Activated CD8-positive, alpha-beta memory T cell treated with anti-CD3 and anti-CD28 coated beads for 48 hours (primary cell): ENCODE measurements at places on chromosomes 3 and 15.

- no peak for DNase-seq
These were observed 3.2 kb downstream of the EIF1B start for GRCh38 chr3:40312661-40313226.

DNA sequence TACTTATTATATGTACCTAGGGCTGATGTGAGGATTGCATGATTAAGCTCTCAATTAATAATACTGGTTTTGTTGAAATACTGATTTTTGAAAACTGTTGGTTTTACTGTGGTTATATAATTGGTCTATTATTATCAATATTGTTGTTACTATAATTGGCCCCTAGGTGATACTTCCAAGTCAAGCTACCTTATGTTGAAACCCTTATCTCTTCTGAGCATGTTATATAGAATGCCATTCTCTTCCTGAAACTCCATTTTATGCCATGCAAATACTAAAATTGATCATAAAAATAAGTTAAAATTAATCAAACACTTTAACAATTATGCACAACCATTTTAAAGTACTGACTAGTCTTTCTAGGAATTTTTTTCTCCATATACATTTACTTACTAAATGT, 46.1 kb downstream of the BBS4 start:
- no peak for DNase-seq

- DNase-seq, result no peak
These were observed 243.3 kb downstream of the FAM43A start for GRCh38 chr3:194928831-194929577.

DNA sequence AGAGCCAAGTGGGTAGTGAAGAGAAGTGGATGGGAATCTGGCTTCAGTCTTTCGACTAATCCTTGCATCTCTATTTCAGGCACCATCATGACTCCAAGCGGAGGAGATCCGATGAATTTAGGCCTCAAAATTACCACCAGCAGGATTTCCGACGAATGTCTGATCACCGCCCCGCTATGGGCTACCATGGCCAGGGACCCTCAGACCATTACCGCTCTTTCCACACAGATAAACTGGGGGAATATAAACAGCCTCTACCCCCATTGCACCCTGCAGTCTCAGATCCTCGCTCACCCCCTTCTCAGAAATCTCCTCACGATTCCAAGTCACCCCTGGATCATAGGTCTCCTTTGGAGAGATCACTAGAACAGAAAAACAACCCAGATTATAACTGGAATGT, 64.7 kb downstream of the RGMA start:
- no peak for DNase-seq

- no peak for DNase-seq
These were observed 171.9 kb downstream of the FAM43A start for GRCh38 chr3:194857469-194858113.

- no peak for DNase-seq
These were observed 171.5 kb upstream of the IL12A start for GRCh38 chr3:159817126-159817525.

GRCh38 chr3:9780458-9780812, 10.7 kb upstream of the CAMK1 start:
- DNase-seq, result no peak

DNA sequence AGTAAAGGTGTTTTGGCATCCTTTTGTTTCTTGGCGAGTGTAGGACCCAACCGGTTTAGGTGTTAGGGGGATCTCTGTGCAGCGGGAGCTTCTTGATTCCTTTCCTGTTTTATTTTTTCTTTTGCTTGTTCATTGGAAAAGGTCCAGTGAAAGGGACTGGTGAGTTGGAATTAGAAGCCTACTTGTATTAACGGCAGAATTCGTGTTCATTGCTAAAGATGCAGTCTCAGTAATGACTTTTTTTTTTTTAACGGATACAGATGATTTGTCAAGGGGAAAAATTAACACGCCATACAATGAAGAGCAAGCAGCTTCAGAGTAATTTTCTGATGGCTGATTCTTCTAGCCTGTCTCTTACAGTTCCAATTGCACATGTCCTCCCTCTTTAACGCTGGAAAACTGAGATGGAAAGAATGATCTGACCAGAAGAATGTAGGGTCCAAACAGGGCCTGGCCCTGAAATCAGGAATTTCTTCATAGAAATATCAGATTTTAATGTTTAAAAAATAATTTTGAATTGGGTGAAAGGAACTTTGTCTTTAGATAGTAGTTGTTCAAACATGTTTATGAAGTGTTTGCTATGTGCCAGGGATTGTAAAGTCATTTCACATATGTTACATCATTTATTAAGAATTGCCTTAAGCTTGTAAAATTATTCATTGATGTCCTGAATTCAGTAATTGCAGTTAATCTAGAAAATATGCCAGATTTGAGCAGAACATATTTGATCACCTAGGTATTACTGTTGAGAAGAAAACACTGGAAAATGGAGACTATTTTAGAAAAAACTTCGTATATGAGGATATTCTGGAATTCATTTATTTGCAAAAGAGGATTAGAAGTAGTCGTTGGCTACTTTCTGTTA, 1.4 kb downstream of the MAPK6 start:
- DNase-seq, result no peak

DNA sequence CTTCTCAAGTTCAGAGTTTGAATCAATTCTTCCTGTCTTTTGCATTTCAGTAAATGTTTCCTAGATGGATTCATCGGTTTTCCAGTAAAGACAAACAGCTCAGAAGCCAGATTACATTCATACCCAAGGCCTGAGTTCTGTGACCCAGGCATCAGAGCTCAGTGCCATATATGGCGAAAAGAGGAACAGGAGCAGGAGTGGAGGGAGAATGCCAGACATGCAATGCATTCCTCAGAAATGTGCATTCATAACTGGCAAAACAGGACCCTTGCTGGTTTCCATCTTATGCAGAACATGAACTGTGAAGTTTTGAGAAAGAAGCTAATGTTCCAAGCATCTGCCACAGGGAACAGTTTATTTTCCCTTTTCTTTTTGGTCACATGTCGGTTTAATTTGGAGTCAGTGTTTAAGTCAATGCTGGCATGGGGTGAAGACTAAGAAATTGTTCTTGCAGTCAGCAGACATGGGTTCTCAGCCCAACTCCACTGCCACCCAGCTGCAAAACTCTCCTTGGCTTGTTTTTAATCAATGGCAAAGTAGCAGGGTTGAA, 116.5 kb downstream of the LPP start:
- no peak for DNase-seq

DNA sequence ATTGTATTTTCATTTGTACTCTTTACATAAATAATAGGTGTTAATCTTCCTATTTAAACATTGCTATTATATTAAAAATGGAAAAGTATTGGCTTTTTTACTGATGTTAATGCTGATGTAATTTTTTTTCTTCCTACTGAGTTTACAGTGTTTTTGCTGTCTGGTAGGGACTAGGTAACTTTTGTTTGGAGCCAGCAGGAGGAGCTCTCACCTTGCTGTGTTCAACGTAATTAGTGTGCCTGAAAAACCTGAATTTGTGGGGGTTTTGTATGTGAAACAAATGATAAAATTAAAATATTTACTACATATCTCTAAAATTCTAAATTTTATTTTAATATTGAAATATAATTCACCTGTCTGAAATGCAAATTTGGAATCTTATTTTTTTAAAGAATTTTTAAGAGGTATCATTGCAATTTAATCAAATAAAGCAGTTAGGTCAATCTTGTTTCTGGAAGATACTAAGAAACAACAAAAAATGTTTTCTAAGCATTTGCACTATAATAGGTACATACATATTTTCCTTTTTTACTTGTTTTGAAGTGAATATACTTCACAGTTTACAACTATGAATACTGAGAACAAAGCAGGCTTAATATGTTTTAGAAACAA, 48.8 kb downstream of the EPHA6 start:
- DNase-seq, result no peak

- DNase-seq, result peak; percentile 9
These were observed 1.3 kb downstream of the SMC4 start for GRCh38 chr3:160400702-160401150.

GRCh38 chr3:60759439-60759838, 491.8 kb downstream of the FHIT start:
- no peak for DNase-seq

DNA sequence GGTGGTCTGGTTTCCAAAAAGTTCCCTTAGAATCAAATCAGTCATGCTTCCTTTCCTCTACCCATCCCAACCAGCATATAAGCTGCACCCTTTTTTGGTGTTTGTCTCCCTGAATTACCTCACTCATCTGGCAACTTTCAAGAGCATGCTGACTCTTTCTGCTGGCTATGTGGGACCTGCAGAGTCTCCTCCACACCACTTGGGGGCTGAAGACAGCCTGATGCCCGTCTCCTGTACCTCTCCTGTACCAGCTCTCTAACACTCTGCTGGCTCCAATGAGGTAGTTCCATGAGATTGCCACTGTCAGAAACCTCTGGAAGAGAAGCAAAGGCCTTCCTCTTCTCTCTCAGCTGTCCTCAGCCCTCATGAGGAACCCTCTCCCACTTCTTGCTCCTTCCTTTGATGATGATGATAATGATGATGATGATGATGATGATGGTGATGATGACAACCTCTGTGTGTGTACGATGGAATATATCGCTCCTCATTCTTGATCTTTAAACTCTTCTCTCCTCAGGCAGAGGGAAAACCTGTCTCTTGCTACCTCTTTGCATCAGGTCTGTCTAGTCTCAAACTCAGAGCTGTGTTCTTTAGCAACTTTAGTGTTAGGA, 257.5 kb downstream of the ZNF621 start:
- DNase-seq, result no peak

DNA sequence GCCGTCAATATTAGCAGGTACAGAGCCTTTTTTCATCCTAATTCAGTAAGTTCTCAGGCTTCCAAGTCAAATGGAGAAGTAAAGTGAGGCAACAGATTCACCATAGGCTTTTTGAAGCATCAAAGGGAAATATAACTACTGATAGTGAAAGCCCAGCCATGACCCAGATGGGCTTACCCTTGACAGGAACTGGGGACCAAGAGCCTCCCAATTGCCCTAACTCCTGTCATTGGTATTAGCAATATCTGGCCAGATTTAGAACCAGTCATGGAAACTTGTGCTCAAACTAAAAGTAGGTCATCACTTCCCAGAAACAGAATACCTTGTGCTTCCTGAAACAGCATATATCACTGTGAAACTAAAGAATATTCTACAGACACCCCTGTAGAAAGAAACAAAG, 33.0 kb downstream of the NME9 start:
- DNase-seq, result no peak

DNA sequence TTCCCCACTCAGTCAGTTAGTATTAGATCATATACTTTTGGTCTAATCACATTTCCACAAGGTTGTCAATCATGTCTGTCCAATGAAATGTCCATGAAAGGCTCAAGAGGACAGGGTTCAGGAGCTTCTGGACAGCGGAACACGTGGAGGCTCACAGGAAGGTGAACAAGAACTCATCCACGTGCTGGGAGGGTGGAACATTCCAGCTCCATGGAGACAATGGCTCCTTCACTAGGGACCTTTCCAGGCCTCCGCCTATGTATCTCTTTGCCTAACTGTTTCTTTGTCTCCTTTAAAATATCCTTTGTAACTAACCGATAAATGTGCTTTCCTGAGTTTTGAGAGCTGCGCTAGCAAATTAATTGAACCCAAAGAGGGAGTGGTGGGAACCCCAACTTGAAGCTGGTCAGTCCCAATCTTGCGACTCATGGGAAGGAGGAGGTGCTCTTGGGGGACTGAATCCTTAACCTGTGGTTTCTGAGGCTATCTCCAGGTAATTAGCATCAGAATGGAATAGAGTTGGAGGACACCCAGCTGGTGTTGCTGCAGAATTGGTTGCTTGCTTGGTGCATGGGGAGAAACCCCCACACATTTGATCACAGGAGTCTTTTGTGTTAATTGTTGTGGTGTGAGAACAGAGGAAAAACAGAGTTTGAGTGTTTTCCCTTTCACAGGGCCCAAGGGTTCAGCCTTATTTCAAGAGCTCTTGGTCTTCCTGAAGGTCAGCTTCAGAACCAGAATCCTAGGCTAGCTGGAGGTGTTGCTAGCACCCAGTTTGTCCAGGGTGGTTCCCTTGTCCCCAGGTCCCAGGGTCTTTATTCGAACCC, 3.0 kb upstream of the TKT start:
- no peak for DNase-seq

- DNase-seq, result peak; percentile 23
These were observed 70.5 kb upstream of the XCR1 start for GRCh38 chr3:46097691-46098241.

GRCh38 chr3:24318677-24319287, 175.9 kb downstream of the THRB start:
- no peak for DNase-seq

GRCh38 chr15:81097890-81098280, 36.2 kb upstream of the CFAP161 start:
- DNase-seq, result no peak
